Right cardiac atrium (tissue), 5 donors: ENCODE measurements at places on chromosomes 13 and 19. TPM values are rescaled to one million over a fixed set of nuclear protein-coding genes. Genes with fewer than 3 reads are reported as not detected.

SELENOW gene
- 1,000 TPM for total RNA-seq

LRRC63 gene
- total RNA-seq, result not detected

PRTN3 gene
- total RNA-seq, result not detected

KCNC3 gene
- 4.9 TPM for total RNA-seq
